ENCODE measurements at places on chromosomes 4 and X.

- no peak for DNase-seq
Measured at GRCh38 chr4:156956826-156957368, 14.7 kb downstream of the PDGFC start.

- DNase-seq: no peak
Measured at GRCh38 chrX:136674270-136674985, 26.5 kb downstream of the CD40LG start.

GRCh38 chrX:112832481-112833095, 8.0 kb downstream of the AMOT start:
- DNase-seq: peak; percentile 71

DNA sequence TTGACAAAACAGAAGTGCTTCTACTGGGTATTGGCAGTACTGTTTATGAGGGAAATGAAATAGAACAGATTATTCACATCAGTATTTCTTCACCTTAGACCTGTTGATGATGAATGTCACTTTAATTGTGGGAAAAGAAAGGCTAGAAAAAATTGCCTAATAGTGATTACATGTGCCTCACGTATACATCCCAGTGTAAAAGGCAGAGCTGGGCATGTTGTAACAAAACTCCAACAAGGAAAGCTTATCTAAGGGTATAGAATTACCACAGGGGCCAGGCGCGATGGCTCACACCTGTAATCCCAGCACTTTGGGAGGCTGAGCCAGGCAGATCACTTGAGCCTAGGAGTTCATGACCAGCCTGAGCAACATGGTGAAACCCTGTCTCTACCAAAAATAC, 4.2 kb downstream of the PGM2 start:
- DNase-seq: no peak

DNA sequence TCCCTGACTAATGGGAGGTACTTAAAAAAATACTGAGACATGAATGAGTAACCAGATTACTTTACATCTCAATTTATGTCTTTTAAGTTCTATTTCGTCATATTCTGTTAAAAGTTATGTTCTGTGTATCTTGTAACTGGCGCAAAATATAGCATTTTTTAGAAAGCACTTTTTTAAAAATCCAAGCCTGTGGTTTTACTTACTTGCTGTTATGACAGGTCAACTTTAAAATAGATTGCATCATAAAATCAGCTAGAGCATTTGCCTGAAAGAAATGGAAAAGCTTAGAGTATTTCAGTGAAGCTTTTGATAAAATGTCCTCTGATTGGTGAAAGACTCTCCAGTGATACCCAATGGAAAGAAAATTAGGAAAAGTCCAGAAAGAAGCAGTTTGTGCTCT, 1892.3 kb upstream of the TENM3 start:
- DNase-seq: no peak

GRCh38 chr4:41409594-41409895, 128.4 kb upstream of the LIMCH1 start:
- no peak for DNase-seq

- DNase-seq: no peak
Measured at GRCh38 chr4:169369634-169370033, 98.9 kb upstream of the SH3RF1 start.

- DNase-seq: no peak
Measured at GRCh38 chr4:52081216-52081615, 30.1 kb downstream of the SPATA18 start.

GRCh38 chr4:4670869-4671268, 129.0 kb upstream of the STX18 start:
- no peak for DNase-seq

- DNase-seq: no peak
Measured at GRCh38 chr4:141896687-141897086, 260.3 kb downstream of the IL15 start.

DNA sequence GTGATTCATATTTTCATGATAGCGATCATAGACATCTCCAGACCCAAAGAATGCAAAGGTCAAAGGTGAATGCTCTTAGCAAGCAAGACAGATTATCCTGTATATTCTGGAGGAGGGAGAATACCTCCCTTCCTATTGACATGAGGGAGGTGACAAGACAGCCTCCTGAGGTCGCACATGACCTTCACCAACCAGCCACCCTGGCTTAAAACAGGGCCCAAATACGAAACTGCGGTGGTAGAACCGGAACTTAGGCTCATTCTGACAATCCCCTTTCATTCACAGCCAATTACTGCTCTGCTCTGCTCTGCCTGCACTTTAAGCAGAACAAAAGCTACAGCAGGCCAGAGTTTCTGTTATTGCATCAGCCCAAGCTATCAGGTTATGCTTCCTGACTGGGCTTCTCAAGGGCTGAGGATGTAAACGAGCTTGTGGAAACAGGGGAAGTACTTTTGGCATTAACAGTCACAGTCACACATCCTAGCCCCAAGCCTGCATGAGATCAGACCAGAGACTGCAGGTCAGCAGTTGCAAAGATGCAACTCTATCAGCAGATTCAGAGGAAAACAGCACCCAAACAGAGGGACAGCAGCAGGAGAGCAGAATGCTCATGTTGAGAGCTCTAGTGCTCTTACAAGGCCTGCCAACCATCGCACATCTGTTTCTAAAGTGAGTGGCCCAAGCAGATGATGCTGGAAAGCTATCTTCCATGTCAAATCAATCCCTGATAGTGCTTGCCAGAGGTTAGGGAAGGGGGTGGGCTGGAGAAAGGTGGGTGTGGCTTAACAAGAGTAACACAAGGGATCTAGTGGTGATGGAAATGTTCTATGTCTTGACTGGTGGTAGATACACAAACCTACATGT, 51.3 kb upstream of the MAP3K15 start:
- DNase-seq: no peak

DNA sequence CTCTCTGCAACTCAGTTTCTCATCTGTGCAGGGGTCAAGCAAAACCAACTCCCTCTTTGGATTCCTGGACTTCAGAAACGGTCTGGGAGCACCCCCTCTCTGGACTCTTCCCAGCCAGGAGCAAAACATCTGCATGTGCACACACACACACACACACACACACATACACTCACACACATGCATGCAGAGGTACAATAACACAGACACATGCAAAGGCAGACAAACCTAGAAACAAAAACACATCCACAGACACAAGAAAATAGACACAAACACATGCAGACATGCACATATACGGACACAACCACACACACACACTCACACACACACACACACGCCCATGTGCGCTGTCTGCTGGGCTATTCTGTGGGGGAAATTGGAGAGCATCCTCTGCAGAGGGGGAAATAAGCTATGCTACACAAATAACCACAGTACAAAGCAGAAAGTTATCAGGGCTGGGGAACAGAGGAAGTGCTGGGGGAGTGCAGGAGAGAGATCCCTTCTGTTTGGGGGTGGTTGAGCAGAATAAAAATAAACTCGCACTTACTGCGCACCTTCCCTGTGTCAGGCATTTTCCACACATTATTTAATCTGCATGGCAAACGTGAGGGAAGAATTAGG, 19.9 kb downstream of the IQSEC2 start:
- no peak for DNase-seq

DNA sequence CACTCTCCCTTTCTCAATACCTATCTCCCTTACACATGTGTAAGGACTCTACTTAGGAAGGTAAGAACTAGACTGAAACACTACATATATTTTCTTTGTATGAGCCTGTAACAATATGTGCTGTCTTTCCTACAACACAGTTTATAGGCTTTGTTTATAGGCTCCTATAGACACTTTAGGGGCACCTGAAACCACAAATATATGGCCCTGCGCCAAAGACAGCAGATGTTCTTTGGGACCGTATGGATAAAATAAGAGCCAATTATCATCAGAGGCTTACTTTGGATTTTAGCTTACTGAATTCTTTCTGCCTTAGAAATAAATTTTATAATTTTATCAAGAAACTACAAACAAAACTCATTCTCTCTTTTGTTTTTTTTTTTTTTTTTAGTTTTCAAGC, 16.6 kb upstream of the CXCL3 start:
- no peak for DNase-seq

GRCh38 chr4:73735231-73735630, 5.1 kb upstream of the CXCL8 start:
- DNase-seq: peak; percentile 22

DNA sequence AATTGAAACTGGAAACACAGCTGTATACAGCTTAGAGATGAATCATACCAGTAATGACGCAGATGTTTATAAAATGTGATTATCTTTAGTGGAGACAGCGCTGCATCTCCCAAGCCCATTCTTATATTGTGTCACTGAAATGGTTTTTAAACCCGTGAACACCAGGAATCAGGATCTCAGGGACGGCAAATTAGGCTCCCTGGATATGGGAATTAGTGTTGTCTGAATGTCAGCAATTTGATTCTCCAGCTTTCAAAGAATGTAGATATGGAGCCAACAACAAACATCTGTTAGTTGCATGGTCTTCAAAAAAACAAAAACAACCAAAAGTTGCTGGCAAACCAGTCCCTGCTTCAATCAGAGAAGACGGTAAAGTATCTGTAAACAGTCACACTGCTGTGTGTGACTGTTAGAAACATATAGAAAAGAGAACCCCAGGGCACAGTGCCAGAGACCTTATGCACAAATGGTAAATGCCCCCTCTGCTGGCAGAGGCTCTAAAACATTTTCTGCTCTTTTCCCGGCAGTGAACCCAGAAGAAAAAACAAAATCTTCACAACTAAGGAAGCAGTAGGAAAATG, 351.9 kb upstream of the FTHL17 start:
- DNase-seq: peak; percentile 22

DNA sequence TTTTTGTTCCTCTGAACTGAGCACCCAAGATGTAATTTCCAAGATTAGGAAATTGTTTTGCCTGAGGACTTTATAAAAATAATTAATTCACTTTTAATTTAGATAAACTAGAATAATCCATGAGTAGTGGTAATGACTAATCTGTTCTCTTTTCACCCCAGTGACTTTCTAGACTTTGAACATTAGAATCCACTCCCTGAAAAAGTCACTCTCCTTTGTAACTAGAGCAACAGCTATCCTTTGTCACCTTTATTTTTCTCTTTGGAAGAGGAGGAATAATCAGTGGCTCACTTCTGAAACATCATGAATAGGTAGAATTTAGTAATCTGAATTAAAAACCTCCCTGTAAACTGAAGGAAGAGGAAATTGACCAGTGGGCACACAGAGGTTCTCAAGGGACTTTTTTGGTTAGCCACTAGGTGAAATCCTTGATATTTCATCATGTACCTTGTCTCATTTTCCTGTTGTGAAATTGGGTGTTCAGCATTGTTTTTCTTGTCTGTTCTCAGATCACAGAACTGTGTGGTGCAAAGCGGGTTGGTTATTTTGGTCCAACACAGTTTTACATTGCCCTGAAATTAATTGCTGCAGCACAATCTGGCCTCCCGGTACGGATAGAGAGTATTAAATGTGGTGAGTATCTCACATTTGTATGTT, 59.4 kb downstream of the REPS2 start:
- peak; percentile 58 for DNase-seq

GRCh38 chr4:156606554-156607477, 364.8 kb downstream of the PDGFC start:
- peak; percentile 26 for DNase-seq

- DNase-seq: peak; percentile 6
Measured at GRCh38 chr4:104693601-104694201, 199.0 kb upstream of the CXXC4 start.

DNA sequence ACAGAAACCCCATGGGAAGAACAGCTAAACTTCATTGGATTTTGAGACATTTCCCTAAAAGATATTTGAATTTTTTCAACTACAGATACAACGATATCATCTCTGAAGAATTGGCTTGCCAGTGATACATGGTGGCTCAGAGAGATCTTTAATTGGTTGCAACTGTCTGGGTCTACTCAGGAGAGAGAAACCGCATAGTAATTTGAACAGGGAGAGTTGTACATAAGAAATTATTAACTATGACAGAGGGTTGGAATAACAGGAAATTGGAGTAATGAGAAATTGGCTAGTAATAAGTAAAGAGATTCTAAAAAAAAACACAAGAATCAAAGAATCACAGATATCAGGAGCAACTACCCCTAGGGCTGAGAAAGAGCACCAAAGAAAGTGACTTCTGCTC, 118.4 kb downstream of the KLHL13 start:
- peak; percentile 67 for DNase-seq

- DNase-seq: peak; percentile 57
Measured at GRCh38 chrX:45743081-45743533, 542.4 kb upstream of the DIPK2B start.

GRCh38 chr4:163332526-163333406, at the start of gene NPY1R:
Gene NPY1R, minus strand, starts transcription at chr4:163332596. Its CDS starts 6,042 bp downstream, at chr4:163326554.
- peak; percentile 75 for DNase-seq

- no peak for DNase-seq
Measured at GRCh38 chrX:15350329-15350996, 15.1 kb upstream of the PIGA start.

- DNase-seq: no peak
Measured at GRCh38 chrX:124300405-124300804, 32.1 kb upstream of the TEX13D start.

- DNase-seq: no peak
Measured at GRCh38 chrX:20729416-20729815, 462.7 kb upstream of the RPS6KA3 start.

DNA sequence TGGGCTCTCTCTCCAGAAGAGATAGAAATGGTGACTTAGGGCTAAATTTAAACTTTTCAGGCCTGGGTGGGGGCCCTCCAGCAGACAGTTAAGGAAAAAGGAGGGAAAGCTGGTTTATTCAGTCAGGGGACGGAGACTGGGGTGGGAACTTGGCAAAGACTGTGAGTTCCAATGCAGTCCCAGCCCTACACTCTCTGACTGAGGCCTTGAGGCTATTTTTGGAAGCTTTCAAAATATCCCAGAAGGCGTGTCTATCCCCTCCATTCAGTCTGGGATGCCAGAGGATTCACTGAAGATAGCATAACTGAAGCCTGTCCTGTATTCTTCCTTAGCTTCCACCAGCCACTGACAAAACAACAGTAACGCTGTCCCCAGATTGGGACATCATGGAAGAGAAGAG, 32.1 kb upstream of the MSN start:
- no peak for DNase-seq

DNA sequence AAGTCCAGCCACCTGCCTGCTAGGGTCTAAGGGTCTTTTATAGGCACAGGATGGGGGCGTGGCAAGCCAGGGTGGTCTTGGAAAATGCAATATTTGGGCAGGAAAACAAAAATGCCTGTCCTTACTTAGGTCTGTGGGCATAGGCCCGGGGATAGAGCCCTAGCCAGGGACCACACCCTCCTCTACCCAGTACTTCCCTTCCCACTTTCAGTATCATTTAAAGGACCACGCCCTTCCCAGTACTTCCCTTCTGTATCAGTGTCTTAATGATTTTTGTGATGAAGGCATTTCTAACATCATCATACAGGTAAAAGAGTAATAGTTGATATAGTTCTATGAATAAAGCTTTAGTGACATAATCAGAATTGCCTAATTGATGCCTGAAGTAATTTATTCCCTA, 11.4 kb downstream of the BANK1 start:
- DNase-seq: no peak

GRCh38 chrX:118221270-118221669, 104.7 kb upstream of the KLHL13 start:
- no peak for DNase-seq

DNA sequence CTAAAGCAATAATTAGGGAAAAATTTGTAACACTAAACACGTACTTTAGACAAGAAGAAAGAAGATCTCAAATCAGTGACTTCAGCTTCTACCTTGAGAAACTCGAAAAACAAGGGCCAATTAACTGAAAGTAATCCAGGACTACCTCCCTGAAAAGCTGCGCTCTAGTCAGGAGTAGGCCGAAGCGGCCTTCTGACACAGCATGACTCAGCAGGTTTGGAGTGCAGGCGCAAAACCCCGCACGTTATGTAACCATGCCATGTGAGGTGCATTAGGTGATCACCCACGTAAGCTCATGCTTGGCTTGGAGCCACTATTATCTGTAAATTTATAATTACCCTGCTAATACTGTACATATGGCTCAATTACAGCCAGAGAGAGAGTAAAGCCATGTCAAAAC, 52.8 kb upstream of the CCDC149 start:
- no peak for DNase-seq

- no peak for DNase-seq
Measured at GRCh38 chr4:152828122-152828521, 48.4 kb downstream of the ARFIP1 start.
